ENCODE measurements at places on chromosomes 1 and 21.

GRCh38 chr21:36757196-36757595 is 58.3 kb downstream of the SIM2 start:
- DNase-seq, result no peak

- no peak for DNase-seq
These were observed 45.6 kb downstream of the ENAH start for GRCh38 chr1:225607355-225607754.

GRCh38 chr1:17059391-17060305 is 5.8 kb upstream of the SDHB start:
- DNase-seq, result no peak

DNA sequence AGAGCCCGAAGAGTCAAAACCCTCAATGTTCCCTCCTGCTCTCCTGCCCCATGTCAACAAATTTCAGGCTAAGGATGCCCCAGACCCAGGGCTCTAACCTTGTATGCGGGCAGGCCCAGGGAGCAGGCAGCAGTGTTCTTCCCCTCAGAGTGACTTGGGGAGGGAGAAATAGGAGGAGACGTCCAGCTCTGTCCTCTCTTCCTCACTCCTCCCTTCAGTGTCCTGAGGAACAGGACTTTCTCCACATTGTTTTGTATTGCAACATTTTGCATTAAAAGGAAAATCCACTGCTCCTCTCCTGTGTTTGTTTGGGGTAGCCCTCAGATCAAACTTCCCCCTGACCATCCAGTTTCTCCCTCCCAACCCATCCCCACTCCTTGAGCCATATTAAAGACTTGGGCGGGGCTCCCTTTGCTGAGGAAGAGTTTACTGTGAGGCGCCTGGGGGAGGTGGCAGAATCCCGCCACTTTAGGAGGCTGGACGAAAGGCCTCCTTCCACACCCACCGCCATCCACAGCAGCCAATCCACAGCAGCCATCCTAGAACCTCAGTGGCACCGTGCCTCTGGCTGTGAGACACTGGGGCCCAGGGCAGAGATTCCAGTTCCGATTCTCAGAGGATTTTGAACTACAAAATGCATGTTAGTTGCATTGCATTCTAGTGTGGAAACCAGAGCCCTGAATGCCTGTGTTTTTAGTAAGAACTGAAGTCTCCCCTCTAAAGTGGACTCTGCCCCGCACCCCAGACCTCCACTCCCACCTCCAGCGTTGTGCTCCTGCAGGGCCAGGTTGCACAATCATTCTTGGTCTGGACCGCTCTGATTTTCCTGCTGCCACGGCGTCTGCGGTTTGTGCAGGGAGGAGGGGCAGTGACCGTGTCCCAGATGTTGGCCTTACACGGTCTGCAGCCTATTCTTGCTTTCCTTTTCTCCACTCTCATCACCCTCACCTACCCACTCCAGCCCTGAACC is 3.0 kb downstream of the OLFML3 start:
- DNase-seq, result no peak

GRCh38 chr1:228814176-228814575 is 78.9 kb downstream of the RHOU start:
- DNase-seq, result no peak

DNA sequence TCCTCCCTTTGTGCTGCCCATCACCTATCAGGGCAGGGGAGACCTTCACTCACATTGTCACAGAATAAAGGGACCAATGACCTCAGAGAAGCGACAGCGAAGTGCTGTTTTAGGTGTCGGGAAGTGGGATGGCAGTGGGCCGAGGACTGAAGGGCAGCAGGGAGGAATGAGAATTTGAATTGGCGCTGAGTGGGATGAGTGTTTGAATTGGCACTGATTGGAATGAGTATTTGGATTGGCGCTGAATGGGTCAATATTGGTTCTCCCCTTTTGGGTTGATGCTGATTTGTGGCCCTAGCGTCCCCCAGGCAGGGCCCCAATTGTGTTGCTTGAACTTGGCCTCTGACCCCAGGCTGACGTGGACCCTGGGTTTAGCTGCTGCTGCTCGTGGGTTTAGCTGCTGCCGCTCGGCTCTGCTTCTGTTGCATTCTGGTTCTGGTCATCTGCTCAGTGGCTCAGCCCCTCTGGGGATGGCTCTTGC is 12.4 kb upstream of the UMODL1 start:
- DNase-seq, result no peak

DNA sequence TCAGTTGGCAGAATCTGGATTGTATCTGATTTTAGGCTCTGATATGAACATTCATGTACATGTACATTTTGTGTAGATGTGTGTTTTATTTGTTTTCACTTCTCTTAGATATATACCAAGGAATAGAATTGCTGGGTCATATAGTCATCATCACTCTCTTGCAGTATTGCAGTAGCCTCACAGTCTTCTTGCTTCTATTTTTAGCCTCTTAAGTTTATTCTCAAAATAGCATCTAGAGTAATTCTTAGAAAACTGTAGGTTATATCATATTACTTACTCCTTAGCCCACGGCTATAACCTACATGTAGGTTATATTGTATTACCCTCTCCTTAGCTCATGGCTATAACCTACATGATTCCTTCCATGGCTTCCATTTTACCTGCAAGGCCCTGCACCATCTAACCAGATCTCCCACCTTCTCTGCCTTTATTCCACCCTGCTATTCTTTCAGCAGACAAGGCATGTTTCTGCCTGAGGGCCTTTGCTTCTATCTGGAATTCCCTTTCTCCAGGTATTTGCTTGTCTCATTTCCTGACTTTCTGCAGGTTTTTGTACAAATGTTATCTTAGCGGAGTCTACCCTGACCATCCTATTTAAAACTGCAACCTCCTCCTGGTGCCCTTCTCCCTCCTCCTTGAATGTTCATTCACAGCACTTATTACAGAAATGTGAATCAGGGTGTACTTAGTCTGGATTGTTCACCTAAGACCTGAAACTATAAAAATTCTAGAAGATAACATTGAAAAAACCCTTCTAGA is 109.0 kb upstream of the ETV3 start:
- no peak for DNase-seq

DNA sequence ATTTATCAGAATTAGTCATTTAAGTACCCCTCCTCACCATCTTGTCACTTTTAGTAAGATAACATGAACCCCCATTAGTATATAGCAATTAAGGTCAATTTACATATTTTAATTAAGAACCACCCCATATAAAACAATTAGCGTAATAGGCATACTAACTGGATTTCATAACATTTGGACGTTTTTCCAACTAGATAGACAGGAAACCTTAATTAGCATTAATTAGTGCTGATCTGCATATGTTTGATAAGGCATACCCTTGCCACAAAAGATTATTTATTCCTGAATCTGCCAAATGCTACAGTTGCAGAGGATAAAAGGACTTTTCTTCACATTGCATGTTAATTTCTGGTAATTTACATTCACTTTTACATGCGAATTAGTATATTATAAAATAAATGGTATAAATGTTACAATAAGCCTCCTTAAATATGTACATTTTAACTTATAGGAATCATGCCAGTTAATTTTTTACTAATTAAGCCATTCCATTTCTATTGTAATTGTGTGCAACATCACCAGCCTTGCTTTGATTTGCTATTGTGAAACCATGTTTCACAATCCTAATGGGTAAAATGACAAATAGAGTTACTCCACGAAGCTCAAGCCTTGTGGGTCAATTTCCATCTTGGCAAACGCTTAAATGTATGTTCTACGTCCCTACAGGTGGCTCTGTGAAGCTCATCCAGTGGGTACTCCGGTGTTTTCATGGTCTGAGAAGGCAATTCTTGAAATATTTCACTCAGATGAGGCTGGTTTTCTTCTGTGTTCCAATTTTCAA is 469.6 kb downstream of the DPYD start:
- DNase-seq, result no peak

GRCh38 chr1:7675431-7676273 is 95.4 kb upstream of the VAMP3 start:
- no peak for DNase-seq

GRCh38 chr1:165914136-165914798 is 86.9 kb downstream of the UCK2 start:
- DNase-seq, result peak; percentile 64

- no peak for DNase-seq
These were observed 160.9 kb upstream of the FMN2 start for GRCh38 chr1:239930686-239931262.

GRCh38 chr1:177632923-177633615 is 336.8 kb downstream of the SEC16B start:
- no peak for DNase-seq

DNA sequence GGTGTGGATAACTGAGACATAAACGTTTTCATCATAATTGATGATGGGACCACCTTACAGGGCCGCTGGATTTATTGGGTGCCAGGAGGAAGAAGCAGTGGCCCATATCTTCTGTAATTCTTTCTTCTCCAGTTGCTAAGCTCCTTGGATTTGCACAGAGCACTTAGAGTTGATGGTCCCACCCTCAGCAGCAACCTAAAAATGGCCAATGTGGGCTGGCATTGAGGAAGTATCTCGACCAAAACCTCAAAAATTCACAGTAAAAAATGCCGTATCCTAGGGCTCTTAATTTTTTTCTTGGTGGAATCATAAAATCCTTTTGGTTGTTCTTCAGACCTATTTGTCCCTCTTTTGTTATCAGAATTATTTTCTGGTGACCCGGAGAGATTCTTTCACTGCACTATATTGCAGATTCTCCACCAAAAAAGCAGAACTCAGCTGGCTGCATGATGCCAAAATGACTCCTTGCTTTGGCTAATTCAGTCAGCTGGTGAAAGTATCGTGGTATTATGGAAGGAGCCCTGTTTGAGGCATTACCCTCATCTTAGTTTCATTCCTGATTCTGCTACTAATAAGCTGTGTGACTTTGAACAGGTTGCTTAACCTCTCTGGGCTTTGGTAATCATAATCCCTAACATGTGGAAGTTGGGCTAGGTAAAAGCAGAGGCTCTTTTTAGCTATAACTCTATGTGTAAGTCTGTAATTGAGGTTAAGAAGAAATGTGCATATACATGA is 27.6 kb downstream of the KIRREL1 start:
- no peak for DNase-seq

- no peak for DNase-seq
These were observed 505.2 kb downstream of the SMYD3 start for GRCh38 chr1:246001837-246002230.

DNA sequence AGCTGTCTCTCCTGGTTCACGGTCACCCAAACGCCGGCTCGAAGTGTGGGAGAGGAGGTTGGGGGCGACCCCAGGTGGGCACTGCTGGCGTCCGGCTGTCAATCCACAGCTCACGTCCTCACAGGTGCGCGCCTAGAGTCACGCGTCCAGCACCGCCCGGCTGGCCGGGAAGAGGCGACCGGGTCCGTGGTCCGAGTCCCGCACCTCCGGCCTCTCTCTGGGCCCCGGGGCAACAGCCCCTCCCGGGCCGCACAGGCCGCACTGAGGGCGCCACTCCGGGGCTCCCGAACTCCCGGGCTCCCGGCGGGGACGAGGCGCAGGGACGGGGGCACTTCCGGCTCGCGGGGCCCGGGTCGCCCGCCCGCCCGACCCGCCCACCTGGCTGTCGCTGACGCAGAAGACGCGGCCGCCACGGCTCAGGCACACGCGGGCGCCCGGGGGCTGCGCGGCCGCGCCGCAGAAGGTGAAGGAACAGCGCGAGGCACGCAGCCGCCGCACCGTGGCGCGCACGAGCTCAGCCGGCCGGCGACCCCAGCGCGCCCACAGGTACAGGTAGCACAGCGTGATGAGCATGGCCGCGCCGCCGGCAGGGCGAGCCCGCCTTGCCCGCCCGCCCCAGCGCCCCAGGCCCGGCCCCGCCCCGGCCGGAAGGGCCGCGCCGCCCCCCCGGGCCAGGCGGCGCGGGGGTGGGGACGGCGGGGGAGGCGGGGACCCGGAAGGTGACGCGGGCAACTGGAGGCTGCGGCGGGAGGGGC is at the start of gene HLCS:
HLCS (minus strand) TSS at position 604 of the 755 bp plus-strand sequence; CDS start at position 573, 31 bp downstream.
- peak; percentile 68 for DNase-seq

DNA sequence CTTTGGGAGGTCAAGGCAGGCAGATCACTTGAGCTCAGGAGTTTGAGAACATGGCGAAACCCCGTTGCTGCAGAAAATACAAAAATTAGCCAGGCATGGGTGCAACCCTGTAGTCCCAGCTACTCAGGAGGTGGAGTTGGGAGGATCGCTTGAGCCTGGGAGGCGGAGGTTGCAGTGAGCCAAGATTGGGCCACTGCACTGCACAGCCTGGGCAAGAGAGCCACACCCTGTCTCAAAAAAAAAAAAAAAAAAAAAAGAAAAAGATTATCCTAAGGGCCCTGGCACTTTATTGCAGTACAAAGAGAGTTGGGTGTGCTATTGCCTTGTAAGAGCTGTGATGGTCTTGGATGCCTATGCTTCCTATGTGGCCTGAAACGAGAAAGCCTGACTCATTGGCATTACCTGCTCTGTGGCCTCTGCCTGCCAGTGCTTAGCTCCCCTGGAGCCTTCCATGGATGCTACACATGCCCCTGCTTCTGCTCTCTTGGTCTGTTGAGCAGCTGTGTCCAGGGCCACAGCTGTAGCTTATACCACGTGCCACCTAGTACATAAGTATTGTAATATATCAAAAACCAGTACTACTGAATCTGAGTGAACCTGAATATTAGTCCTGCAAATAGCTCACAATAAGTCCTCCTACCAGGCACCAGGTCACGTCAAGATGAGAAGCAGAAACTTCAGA is 45.8 kb downstream of the DNAJC6 start:
- no peak for DNase-seq

GRCh38 chr1:21149855-21150432 is 26.8 kb downstream of the EIF4G3 start:
- DNase-seq, result no peak

DNA sequence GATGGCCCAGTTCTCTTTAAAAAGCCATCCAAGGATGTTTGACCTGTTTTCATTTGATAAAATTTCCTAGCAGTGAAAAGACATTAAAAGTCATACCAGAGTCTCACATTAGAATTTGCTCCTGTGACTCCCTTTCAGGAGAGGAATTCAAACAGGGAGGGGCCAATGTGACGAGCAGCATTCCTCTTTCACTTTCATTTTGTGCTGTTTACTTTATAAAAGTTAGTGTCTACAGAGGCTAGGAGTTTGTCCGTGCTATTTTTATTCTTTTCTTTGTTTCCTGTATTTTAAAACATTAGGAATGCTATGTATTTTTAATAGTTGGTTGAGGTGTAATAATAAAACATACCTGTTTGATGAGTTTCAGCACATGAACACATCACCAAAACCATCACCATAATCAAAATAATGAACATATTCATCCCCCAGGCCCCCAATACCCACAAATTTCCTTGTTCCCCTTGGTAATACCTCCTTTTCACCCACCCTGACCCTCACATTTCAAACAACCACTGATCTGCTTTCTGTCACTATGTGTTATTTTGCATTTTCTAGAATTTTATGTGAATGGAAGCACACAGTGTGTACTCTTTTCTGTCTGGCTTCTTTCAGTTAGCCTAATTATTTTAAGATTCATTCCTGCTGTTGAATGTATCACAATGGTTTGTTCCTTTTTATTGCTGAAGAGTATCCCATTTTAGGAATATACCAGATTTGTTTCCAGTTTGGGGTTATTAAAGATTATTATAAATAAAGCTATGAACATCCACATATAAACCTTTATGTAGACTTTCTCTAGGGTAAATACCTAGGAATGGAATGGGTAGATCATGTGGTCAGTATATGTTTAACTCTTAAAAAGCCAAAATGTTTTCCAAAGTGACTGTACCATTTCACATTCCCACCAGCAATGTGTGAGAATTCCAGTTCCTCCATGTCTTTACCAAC is 129.5 kb downstream of the TENT5C start:
- no peak for DNase-seq

Data from activated gamma-delta T cell treated with Interleukin-2 at 50 U/mL for 16 hours (primary cell).